ENCODE measurements at places on chromosomes 5 and 9.

DNA sequence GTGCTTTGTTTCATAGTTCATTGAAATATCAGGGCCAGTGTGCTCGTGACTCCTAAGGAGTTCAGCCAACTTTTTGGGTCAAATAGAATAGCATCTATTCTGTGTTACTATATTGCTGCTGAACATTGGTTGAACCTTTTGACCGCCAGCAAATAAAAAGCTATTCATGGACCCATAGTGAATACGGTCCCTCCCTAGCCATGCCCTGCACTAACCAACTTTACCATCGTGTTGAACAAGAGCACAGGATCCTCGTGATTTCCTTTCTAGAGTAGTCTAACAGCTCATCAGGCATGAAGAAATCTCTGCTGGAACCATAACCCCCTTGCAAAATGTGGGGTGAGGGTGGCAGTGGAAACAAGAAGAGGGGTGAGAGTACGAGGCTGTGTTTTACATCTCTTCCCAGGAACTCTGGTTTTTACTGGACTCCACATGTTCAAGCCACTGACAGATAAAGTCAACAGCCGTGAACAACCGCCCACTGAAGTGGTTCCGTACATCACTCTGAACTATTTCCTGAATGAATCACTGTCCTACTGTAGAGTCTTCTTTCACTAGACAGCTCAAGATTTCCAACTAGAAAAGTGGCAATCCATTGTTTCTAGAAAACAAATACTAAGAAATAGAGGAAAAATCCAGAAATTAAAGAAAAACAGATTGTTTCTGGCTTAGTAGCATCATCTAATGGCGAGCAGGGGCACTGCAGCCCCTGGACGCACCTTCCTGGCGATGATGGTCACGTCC lies 70.1 kb upstream of the SPATA31E1 start:
- DNase-seq = peak; percentile 37

DNA sequence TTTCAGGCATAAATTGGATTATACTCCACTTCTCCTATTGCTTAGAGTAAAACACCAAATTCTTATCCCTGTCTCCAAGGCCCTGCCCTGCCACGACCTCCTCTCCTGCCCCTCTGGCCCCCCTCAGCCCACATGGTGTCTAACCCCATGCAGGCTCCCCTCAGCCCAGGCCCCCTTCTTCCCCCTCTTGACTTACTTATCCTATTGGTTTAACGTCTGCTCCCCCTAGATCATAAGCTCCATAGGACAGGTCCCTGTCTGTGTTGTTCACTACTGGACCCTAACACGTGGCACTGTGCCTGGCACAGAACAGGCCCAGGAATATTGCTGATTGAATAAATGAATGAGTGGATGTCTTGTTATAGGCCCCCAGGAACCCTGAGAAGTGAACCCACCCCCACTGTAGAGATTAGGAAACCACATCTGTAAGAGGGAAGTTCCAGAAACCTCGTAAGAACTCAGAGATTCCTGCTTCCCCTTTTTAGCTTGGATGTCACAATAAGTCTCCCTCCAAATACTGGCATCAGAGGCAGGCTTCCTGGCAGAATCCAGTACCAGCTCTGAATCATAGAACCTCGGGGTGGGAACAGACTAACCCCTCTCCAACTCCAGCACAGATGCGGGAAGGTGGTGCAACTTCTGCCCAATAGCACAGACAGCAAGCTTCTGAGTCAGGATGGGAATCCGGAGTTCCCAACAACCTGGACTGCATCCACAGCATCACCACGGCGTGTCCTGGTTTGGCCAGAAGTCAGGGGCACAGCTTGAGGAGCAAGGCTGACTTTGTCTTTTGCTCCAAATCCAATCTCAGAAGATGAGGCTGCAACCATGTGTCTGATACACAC lies 31.5 kb downstream of the HRH2 start:
- no peak for DNase-seq

DNA sequence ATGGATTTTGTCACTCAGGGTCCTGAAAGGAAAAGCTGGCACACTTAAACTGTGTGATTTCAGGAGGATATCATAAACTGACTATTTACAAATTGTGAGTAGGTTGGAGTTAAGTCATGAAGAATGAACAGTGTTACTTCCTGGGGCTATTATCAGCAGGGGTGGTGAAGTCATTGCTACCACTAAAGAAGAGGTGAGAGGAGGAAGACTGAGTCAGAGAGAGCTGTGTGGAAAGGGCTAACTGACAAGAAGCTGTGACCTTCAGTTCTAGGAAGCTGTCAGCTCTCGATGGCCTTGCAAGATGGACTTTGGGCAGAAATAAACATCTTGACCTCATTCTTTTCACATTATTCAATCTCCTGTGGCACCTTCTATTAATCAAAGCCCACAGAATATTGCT lies 72.3 kb upstream of the STARD4 start:
- DNase-seq = no peak

DNA sequence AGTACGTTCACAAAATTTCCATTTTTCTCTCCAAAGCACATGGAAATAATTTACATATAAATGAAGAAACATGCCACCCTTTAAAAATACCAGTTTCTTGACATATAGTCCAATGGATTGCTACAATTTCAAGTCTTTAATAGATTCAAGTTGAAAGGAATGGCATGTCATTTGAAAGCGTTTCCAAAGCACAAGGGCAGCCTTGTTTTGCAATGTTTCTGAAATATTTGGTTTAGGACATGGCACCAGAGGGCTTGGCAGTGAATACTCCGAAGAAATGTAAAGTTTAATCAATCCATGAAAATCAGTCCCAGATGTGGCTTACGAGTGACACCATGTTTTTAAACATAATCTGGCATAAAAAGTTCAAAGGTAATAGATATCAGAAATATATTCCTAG lies 333.7 kb downstream of the PDE4D start:
- DNase-seq = no peak

DNA sequence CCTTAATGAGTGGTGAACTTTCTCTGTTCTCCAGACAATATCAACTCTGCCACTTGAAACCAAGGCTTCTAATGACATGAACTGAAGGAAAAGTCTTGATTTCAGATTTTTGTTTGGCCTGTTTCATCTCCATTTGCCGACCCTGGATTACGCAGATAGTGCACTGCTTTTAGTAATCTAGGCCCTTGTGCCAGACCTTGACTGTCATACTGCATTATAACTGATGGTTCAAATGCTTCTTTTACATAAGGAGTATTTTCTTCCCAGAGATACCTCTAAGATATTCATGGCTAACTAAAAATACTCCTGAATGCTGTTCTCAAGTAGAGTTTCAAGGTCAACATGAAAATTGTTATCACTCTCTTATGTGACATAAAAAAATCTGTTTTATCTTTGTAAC lies 238.7 kb upstream of the SEMA6A start:
- no peak for DNase-seq

DNA sequence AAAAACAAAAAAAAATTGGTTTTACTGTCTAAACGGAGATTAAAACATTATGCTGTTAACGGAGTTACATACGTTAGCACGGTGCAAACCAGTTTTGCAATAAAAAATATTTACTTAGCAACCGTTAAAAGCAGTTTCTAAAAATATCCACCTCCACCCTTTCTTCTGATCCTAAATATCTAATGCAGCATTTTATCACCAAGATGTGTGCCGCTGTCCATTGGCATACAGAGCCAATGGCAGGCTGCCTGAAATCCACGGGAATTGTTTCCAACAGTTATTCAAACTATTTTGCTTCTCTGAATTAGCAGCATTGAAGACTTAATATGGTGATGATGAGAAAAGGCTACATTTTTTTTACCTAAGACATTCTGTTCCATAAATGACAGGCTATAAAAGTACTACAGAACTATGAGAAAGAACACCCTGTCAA lies 61.6 kb downstream of the CSNK1A1 start:
- no peak for DNase-seq

- no peak for DNase-seq
Observed at GRCh38 chr9:85142496-85142911, 473.0 kb downstream of the NTRK2 start.

GRCh38 chr5:56454219-56454862 lies 221.2 kb upstream of the ANKRD55 start:
- no peak for DNase-seq

- DNase-seq = no peak
Observed at GRCh38 chr5:75148051-75148450, 88.6 kb downstream of the ANKRD31 start.

GRCh38 chr5:95631991-95632675 lies 12.2 kb downstream of the GPR150 start:
- peak; percentile 69 for DNase-seq
